ENCODE measurements at places on chromosomes 7 and 10. TPM values are rescaled to one million over a fixed set of nuclear protein-coding genes. Genes with fewer than 3 reads are reported as not detected.

GRCh38 chr7:542713-543500, 23.3 kb upstream of the PDGFA start:
- DNase-seq, result peak; percentile 54

- DNase-seq, result no peak
Observed at GRCh38 chr7:93202594-93203250, 23.5 kb downstream of the HEPACAM2 start.

- no peak for DNase-seq
Observed at GRCh38 chr10:128979405-128979804, 487.6 kb upstream of the MGMT start.

GRCh38 chr7:84847790-84848189, 339.1 kb downstream of the SEMA3D start:
- no peak for DNase-seq

DNA sequence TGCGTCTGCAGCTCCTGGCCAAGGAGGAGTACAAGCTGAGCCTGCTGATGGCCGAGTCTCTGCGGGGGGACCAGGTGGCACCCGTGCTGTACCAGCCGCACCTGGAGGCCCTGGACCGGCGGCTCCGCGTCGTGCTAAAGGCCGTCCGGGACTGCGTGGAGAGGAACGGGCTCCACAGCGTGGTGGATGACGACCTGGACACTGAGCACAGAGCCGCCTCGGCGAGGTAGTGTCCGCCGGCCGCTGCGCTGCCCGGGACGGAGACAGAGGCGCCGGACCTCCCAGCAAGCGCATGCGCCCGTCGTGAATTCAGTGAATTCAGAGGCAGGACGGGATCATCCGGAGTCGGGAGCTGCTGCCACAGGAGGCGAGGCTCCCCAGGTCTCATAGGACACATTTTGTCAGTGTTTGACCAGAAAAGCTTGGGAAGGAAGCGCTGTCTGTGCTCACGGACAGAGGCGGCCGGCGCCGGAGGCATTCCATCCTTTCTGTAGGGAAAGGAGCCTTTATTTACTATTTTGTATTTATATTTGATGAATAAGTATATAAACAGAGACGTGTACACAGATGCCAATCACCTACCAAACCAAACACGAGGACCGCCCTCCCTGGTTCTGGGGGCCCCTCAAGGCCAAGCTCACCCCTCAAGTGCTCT, 30.1 kb upstream of the FOXL3 start:
- no peak for DNase-seq

DNA sequence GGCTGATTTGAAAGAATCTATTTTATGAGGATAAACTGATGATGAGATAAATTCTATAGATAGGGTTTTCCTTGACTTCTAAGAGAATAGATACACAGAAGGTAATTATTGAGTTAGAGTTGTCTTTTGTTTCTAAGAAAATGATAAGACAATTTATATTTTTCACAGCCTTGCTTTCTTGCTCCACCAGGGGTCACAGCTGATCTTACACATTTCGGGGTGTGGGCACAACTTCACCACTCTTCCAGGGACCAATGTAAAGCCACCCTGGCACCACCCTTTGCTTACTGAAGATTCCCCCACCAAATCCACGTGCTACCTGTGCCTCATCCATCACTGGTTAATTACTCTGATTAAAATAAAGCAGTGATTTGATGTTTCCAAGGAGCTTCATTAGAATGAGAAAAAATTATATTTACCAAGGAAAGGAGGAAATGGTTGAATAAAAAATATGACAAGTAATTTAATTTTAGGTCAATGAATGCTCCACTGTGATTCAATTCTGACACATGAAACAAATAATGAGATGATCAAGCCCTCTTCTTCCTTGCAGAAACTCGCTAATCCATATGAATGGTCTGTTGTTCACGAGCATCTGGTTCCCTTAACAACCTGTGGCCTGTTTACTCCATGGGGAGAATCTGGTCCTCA, 177.3 kb upstream of the TNS3 start:
- no peak for DNase-seq

GRCh38 chr10:33336582-33337325, 2.3 kb upstream of the NRP1 start:
- no peak for DNase-seq

GRCh38 chr10:128000471-128001362, 93.8 kb downstream of the PTPRE start:
- DNase-seq, result no peak

DNA sequence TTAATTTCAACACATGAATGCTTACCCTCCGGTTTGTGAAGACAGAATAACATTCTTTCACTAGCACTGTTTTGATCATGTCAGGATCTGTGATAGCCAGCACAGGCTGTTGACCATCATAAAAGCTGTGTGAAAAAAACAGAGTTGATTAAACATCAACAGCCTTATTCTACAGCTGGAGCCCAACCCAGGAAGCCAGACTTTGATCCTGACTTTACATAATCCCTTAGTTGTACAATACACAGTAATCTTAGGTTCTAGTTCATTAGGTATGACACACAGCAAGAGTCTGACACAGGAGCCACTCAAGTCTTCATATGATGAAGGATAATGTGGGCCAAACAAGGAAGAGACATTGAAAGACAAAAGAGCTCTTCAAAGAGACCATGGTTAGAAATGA, 11.4 kb downstream of the CYP3A4 start:
- DNase-seq, result no peak

- DNase-seq, result no peak
Observed at GRCh38 chr7:27198138-27198841, 1.6 kb downstream of the HOXA13 start.

DNA sequence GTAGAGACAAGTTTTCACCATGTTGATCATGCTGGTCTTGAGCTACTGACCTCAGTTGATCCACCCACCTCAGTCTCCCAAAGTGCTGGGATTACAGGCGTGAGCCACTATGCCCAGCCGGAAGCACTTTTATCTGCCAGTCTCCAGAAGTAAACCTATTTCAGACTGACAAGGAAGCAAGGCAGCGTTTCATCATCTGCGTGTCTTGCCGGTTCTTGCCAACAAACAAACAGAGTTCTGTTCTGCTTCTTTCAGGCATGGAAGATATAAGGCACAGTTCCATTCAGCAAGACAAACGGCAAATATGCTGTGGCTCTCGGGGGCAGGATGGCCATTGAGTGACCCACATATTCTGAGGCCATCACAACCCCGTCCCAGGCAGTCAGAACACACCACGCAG, 15.5 kb upstream of the LARP4B start:
- DNase-seq, result no peak

- DNase-seq, result no peak
Observed at GRCh38 chr7:21580073-21580521, 37.3 kb downstream of the DNAH11 start.

GRCh38 chr7:4279216-4279615, 402.9 kb upstream of the FOXK1 start:
- DNase-seq, result no peak

- DNase-seq, result no peak
Observed at GRCh38 chr10:27709304-27709703, 36.3 kb downstream of the MKX start.

DNA sequence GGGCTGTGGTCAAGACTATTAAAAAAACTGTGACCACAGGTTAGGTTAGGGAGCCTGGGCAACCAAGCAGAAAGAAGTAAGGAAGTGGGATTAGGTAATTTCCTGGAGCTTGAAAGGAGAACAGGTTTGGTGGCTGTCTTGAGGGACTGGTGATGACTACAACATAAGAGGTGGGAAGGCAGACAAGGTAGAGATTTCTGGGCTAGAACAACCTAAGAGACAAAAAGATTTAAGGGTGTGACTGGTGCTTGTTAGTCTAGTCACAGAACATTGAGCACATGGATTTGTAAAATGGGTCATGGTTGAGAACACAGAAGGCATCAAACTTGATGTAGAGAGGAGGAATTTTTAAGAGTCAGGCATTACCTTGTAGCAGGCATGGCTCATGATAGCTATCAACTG, 123.7 kb upstream of the ASAH2 start:
- no peak for DNase-seq

DNA sequence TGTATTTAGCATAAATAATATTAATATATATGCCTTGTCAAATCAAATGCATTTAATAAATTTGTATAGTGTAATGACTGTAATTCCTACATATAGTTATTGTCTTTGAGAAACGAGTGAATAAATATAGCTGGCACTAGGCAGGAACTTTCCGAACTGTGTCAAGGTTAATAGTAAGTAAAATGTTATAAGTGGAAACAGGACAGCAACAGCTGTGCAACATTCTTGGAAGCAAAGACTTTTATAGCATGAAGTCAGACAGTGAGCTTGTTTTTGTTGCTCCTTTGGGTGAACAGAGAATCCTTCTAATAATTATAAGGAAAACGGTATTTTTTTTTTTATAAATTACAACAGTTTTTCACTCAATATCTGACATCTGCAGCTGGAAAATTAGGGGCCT, 14.0 kb upstream of the EXOC6 start:
- no peak for DNase-seq

DNA sequence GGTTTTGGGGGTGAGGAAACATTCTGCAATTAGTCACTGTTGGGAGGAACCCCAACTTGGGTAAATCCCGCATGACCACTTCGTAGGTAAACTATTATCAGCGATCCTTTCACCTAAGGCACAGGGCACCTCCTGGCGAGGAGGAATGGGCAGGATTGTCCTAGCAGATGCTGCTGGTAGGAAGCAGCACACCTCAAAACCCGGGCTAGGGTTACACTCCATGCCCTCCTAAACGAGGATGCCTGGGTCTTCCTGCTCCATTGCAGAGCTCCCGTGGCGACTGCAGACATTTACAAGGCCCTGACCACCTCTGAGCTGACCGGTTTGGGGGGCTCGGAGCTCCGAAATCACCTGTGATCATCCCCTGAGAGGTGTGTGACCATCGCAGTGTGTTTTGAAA, 92.3 kb downstream of the FAM171A1 start:
- DNase-seq, result no peak

- no peak for DNase-seq
Observed at GRCh38 chr10:47237316-47238260, 62.4 kb upstream of the GDF10 start.

GRCh38 chr7:16803125-16803524, 1.7 kb downstream of the AGR2 start:
- DNase-seq, result no peak

DNA sequence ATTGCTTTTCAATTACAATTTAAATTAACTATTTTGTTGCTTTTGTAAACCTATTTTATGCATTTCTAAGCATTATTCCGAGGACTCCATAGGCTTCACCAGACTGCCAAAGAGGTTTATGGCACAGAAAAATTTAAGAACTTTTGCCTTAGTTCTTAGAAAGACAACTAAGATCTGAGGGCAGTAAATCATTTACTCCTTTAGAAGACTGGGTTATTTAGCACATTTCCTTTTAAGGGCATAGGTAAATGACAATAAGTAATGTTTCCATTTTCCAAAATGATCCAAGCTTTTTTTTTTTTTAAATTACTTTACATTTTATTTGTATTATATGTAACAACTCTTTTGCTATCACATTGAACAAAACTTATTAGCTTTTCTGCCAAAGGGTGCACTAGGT, 15.0 kb upstream of the STEAP4 start:
- DNase-seq, result no peak

GRCh38 chr7:153090764-153091163, 331.2 kb downstream of the ACTR3B start:
- no peak for DNase-seq

DNA sequence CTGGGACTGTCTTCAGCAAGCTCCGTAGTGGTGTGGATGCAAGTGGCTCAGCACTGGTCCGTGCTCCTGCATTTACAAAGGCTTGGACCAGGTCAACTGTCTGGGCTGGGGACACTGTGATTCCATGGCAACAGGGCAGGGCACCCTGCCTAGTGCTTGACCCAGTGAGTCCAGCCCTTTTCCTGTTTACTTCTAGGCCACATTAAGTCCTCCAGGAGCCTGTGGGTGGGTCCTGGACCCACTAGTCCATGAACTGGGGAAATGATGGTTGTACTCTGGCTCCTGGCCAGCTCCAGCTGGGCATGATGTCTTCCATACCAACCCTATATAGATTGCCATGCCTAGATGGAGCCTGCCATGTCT, 152.0 kb downstream of the RPS24 start:
- DNase-seq, result no peak

DNA sequence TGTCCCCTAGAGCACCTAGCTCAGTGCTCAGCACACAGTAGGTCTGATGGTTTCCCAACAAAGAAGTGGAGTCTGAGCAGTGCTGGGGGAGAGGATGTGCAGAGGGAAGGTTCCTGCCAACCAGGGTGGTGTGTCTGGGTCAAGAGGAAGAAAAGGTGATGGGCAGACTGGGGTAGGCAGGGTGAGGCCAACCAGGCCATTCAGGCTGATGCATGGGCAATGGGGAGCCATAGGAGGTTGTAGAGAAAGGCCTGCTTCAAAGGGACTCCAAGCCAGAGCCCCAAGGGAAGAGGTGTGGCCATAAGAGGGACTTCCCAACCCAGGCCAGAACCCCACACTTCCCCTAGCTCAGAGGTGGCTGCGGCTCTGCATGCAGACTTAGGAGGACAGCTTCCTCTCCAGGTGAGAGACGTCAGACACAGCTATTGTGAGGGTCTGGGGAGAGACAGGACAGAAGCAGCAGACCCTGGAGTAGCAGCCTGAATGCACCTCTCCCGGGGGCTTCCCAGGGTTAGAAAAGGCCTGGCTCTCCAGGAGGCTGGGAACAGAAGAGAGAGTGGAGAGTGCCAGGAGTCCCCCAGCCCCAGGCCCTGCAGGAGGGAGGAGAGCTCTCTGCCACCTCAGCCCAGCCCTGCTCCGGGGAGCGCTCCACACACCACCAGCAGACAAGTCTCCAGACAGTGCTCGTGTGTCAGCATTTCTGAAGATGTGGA, 87.4 kb upstream of the ZMIZ1 start:
- DNase-seq, result peak; percentile 53

- no peak for DNase-seq
Observed at GRCh38 chr7:78539825-78540224, 741.3 kb downstream of the PHTF2 start.

GRCh38 chr10:1241973-1242935, 186.1 kb downstream of the WDR37 start:
- no peak for DNase-seq

- DNase-seq, result no peak
Observed at GRCh38 chr10:90865401-90865800, 6.4 kb upstream of the RPP30 start.

GRCh38 chr7:132353936-132354335, 222.3 kb downstream of the PLXNA4 start:
- DNase-seq, result no peak

DNA sequence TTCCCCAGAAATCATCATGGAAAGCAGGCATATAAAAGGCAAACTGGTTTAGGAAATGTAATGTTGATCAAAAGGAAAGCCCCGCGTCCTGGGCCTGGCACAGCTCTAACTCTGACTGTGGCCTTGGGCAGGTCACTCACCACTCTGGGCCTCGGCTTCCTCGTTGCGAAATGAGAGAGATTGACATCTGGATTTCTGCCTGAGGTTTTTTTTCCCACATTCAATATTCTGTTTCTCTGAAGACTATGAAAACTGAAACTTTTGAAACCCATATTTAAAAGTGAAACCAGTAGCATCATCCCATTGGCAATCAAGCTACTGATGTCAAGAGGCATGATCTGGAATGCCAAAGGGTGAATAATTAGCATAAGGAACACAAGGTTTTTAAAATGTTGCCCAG, 369.7 kb upstream of the NPVF start:
- DNase-seq, result no peak

- DNase-seq, result no peak
Observed at GRCh38 chr7:12211711-12212485, 804 bp downstream of the TMEM106B start.

Gene STEAP1
- 2.1 TPM for total RNA-seq

Gene EVX1
- not detected for total RNA-seq

Gene STK31
- total RNA-seq, result not detected

Gene EPHB4
- total RNA-seq, result 3.4 TPM

Gene CTNNA3
- 0.25 TPM for total RNA-seq

Gene VSIR
- 70.1 TPM for total RNA-seq

Gene UCMA
- not detected for total RNA-seq

Gene ZPBP
- total RNA-seq, result not detected

All from activated T-cell treated with anti-CD3 and anti-CD28 coated beads, Interleukin-2, amount 50 U/mL, for 72 hours (primary cell).